ENCODE measurements at places on chromosomes 6 and 20. TPM values are rescaled to one million over a fixed set of nuclear protein-coding genes. Genes with fewer than 3 reads are reported as not detected.

- DNase-seq, result no peak
Measured at GRCh38 chr6:51494342-51494741, 593.1 kb downstream of the PKHD1 start.

- DNase-seq, result no peak
Measured at GRCh38 chr20:13068336-13068735, 59.6 kb downstream of the SPTLC3 start.

DNA sequence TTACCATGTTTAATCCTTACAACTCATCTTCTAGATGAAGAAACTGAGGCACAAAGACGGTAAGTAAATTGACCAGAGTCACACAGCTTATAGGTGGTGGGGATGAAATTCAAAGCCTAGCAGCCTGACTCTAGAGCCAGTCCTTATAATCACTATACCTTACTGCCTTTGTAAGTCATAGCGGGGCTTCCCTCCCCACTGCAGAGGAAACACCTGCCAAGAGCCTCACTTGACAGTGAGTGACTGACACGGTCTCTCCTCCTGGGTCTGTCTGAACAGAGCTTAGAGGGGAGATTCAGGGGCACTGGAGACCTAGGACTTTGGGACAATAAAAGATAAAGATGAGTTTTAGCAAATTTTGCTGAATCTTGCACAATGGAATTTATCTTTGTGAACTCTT, 12.8 kb downstream of the SUN5 start:
- no peak for DNase-seq

GRCh38 chr6:30157999-30158398, 3.0 kb downstream of the TRIM10 start:
- DNase-seq, result no peak

DNA sequence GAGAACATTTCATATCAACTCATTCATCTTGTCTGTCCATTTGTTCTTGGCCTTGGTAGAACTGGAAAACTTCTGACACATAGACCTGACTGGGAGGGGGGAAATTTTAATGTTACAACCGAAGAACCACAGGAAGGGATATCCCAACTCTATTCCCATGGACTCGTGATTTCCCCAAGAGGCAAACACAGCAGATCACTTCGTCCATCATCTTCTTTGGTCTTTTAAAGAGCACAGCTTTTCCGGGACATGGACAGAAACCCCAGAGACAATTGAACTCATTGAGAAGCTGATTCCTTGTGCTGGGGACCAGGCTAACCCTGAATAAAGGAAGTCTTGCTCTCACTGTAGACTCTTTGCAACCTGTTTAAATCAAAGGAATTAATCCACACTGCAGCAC, 66.3 kb upstream of the TMEM170B start:
- DNase-seq, result no peak

Gene HLA-DQA1
- not detected for polyA plus RNA-seq

Gene TGM3
- 0.03 TPM for polyA plus RNA-seq

Gene FLRT3
- 3.8 TPM for polyA plus RNA-seq

Gene OR2H1
- polyA plus RNA-seq, result not detected
